ENCODE measurements at places on chromosomes 2 and 18. TPM values are rescaled to one million over a fixed set of nuclear protein-coding genes. Genes with fewer than 3 reads are reported as not detected.

C2orf66 gene
- not detected for total RNA-seq

- no peak overlapping the region for H3K4me3 ChIP-seq
- H3K36me3 ChIP-seq = no peaks in the 10 kb centered on the region
- no peaks in the 10 kb centered on the region for H3K4me1 ChIP-seq
These were observed 134.7 kb downstream of the MSTN start for GRCh38 chr2:189927823-189928222.

GRCh38 chr2:51813247-51813646 lies 781.3 kb upstream of the NRXN1 start:
- no peak for DNase-seq
- no peaks in the 10 kb centered on the region for H3K27me3 ChIP-seq
- H3K4me3 ChIP-seq = no peak overlapping the region
- no peaks in the 10 kb centered on the region for H3K4me1 ChIP-seq
- no peaks in the 10 kb centered on the region for H3K36me3 ChIP-seq

KIF1A gene
- 0.54 TPM for total RNA-seq

DGKD gene
- 32.3 TPM for total RNA-seq

HOXD10 gene
- total RNA-seq = 35.4 TPM

DNA sequence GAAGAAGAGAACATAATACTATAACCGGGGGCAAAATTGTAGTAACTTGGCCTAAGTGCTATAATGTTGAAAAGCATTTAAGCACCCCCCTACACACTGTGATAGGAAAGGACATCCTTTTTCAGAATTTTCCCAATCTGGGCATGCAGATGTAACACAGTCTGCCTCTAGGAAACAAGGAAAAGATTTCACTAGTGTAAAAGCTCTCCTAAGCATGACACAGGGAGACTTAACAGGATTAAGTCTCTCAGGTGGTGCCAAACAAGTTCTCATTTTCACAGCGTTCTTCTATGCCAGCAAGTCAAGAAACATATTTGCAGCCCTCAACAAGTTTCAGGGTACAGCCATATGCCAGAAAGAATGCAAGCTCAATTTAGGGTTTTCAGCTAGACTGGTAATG lies 53.0 kb downstream of the NCKAP5 start:
- no peak overlapping the region for H3K27ac ChIP-seq
- H3K4me3 ChIP-seq = no peak overlapping the region
- no peaks in the 10 kb centered on the region for H3K27me3 ChIP-seq
- DNase-seq = no peak
- H3K4me1 ChIP-seq = no peaks in the 10 kb centered on the region

DNA sequence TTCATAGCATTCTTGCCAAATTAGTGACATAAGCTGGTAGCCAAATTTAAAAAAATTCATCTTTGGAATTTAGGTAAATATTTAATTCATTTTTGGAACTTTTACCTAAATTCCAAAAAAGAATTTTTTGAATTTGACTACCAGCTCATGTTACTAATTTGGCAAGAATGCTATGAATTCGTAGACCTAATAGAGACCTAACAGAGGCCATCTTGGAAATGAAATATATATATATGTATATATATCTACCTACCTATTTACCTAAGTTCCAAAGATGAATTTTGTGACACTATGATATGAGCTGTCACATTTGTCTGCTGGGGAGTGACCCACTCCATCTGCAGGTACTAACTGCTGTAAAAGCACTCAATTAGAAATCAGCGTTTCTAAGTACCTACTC lies 65.6 kb downstream of the MYOM1 start:
- no peak for DNase-seq
- H3K27me3 ChIP-seq = no peaks in the 10 kb centered on the region
- H3K4me3 ChIP-seq = no peak overlapping the region
- no peak overlapping the region for H3K27ac ChIP-seq
- no peaks in the 10 kb centered on the region for H3K36me3 ChIP-seq

GRCh38 chr2:170530284-170530745 lies 184.8 kb upstream of the SP5 start:
- H3K27ac ChIP-seq = no peak overlapping the region
- no peaks in the 10 kb centered on the region for H3K27me3 ChIP-seq
- no peaks in the 10 kb centered on the region for H3K36me3 ChIP-seq
- peak; percentile 77 for DNase-seq

DNA sequence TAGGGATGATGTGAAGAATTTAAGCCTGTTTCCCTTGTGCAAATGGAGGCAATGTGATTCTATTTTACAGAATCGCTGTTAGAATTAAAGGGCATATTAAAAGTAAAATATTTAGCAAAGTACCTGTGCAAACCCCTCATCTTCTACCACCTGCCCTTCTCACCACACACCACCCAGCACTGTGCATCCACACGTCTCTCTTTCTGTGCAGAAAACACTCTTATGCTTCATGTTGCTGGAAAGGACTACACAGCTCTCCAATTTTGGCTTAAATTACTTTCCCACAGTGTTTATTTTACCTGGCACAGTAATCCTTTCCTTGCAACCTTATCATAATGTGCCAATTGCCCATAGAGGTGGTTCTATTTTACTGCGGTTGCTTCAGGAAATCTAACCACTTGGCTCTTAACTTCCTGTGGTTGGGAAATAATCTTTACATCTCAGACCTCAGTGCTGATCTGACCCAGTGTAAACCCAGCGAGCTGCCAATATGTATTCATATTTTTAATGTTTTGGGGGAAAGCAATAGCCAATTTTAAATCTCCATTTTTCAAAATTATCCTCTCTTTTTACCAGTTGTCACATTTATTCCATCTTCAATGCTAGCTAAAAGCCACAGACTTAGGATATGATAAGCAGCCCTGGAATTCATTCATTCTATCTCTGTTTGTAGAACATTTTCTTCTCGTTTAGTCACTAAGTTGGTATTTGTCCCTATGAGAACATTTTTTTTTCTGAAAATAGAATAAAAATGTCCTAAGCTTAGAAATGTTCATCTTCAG lies 250.9 kb downstream of the DSEL start:
- no peaks in the 10 kb centered on the region for H3K36me3 ChIP-seq
- DNase-seq = no peak
- no peaks in the 10 kb centered on the region for H3K4me1 ChIP-seq

- no peak overlapping the region for H3K4me3 ChIP-seq
- no peak for DNase-seq
- H3K36me3 ChIP-seq = no peaks in the 10 kb centered on the region
- no peaks in the 10 kb centered on the region for H3K4me1 ChIP-seq
- H3K27me3 ChIP-seq = no peaks in the 10 kb centered on the region
These were observed 881.0 kb upstream of the CHAC2 start for GRCh38 chr2:52886556-52886955.

GRCh38 chr18:25805939-25806338 lies 284.5 kb downstream of the SS18 start:
- H3K27ac ChIP-seq = no peak overlapping the region
- H3K4me1 ChIP-seq = no peaks in the 10 kb centered on the region
- H3K36me3 ChIP-seq = no peaks in the 10 kb centered on the region
- DNase-seq = no peak
- H3K4me3 ChIP-seq = no peak overlapping the region

RPRM gene
- total RNA-seq = 0.16 TPM

GRCh38 chr2:119333833-119334232 lies 32.8 kb downstream of the C2orf76 start:
- no peaks in the 10 kb centered on the region for H3K27me3 ChIP-seq
- no peaks in the 10 kb centered on the region for H3K36me3 ChIP-seq
- no peaks in the 10 kb centered on the region for H3K4me1 ChIP-seq

GRCh38 chr2:129802290-129802689 lies 177.2 kb upstream of the RAB6C start:
- no peak overlapping the region for H3K27ac ChIP-seq
- no peaks in the 10 kb centered on the region for H3K4me1 ChIP-seq
- H3K27me3 ChIP-seq = no peaks in the 10 kb centered on the region
- no peak for DNase-seq
- no peaks in the 10 kb centered on the region for H3K36me3 ChIP-seq
- no peak overlapping the region for H3K4me3 ChIP-seq

DNA sequence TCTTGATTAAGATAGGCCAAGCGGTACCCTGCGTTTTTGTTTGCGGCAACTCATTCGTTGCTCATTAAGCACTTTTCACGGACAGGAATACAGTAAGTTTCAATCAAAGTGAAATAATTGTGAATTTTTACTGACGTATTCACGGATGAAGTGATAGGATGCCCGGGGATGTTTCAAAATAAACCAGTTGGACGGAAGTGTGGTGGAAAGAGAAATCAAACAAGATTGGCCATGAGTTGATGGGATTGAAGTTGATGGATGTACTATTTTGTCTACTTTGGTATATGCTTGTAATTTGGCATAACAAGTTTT lies 481 bp downstream of the TMEM177 start:
- H3K4me3 ChIP-seq = peak overlapping the region; percentile 90
- DNase-seq = no peak
- H3K4me1 ChIP-seq = peaks cover 2% of the 10 kb centered on the region

MERTK gene
- 32.2 TPM for total RNA-seq

DNA sequence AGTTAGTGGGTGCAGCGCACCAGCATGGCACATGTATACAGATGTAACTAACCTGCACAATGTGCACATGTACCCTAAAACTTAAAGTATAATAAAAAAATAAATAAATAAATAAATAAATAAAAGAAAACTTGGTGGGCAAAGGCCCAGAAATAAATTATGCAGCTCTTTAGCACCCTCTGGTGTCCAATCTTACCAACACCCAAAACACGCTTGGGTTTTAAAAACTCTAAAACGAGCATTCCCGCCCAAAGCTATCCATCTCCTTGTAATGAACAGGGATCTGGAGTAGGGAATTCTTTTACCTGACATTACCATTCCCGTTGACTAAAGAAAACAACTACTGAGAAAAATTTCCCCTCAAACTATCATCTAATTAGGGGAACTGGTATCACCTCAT lies 2005.9 kb upstream of the CELF4 start:
- H3K27me3 ChIP-seq = no peaks in the 10 kb centered on the region
- H3K4me3 ChIP-seq = no peak overlapping the region
- H3K36me3 ChIP-seq = no peaks in the 10 kb centered on the region
- H3K4me1 ChIP-seq = no peaks in the 10 kb centered on the region

DNA sequence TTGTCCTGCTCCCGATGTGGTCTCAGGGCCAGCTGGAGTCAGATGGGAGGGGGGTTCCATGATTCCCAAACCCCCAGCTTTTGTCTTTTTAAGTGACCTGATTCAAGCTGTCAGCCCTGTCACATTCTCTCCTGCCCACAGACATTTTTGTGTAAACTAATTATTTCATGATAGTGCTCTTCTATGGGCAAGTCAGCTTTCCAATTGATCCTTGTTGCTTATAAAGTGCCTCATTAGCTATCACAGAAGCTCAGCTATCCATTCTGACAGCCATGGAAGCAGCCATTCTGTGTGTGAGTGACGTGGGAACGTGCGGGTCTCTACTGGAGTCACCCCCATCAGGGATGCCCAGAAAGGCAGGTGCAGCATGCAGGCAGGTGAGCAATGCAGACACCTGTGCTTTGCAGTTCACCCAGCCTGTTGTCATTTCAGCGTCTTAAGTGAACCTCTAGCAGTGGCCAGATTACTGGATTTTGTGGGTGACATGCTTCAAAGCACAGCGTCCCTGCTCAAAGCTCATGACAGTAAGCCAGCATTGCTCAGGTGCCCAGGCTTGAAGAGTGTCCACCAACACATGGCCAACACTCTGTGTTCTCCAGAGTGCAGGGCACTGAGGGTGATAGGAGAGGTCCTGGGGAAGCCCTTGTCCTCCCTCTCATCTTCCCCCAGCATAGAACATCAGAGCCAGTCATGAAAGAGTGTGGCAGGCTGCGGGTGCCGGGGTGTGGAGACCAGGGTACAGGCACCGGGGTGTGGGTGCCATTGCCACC lies 162.1 kb upstream of the SH3BP4 start:
- DNase-seq = no peak
- H3K36me3 ChIP-seq = no peaks in the 10 kb centered on the region
- no peak overlapping the region for H3K4me3 ChIP-seq
- no peaks in the 10 kb centered on the region for H3K27me3 ChIP-seq
- H3K4me1 ChIP-seq = no peaks in the 10 kb centered on the region

DNA sequence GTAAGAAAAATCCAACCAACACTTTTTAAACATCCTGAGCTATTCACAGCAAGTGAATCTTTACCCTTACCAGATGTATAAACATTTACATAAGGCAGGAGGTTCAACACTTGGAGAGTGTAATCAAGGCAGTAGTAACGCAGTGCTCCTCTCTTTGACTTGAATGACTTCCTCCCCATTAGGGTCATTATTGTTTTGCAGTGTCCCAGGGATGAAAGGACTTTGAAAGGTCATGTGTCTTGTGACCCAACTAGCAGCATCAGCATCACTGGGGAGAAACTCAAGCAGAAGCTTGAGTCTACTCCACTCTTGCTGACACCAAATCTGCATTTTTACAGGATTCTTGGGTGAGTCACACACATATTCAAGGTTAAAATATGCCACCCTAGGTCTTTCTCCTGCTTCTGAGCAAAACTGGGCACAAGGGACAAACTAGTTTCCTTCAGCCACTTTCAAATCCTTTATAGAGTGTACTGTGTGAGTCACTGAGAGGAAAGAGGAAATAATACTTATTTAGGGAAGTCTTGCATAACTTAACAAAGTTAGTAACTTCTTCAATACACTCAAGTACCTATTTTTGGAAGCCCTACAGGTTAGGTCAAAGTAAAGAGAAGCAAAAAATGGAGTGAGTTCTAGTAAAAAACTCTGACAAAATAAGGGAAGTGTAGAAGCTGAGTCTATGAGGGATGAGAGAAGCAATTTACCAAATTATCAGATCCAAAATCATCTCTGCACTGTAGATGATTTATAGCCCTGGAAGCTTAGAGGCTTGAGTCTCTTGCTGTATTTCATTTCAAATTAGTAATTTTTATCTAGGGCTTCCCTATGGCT lies 51.0 kb upstream of the EML4 start:
- H3K4me1 ChIP-seq = peaks cover 8% of the 10 kb centered on the region
- H3K4me3 ChIP-seq = no peak overlapping the region
- DNase-seq = no peak
- peak overlapping the region; percentile 84 for H3K27ac ChIP-seq
- no peaks in the 10 kb centered on the region for H3K36me3 ChIP-seq

DNA sequence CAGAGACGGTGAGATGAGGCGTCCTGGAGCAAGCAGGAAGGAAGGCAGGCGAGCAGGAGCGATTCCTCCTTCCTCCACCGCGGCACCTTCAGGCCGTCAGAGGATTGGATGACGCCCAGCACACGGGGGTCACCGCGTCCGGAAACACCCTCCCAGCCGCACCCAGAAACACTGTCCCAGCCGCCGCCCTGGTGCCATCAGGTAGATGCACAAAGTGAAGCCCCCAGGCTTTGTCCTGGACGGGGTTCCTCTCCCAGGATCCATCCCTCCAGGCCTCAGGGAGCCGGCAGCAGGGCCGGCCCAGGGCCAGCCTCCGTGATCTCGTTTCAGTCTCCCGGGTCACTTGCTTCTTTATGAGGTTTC lies 31.5 kb downstream of the RTP5 start:
- H3K4me3 ChIP-seq = no peak overlapping the region
- H3K27me3 ChIP-seq = no peaks in the 10 kb centered on the region
- no peaks in the 10 kb centered on the region for H3K36me3 ChIP-seq
- no peak for DNase-seq

Data from kidney (tissue), 22 donors.